ENCODE measurements at places on chromosomes 2 and 18.

DNA sequence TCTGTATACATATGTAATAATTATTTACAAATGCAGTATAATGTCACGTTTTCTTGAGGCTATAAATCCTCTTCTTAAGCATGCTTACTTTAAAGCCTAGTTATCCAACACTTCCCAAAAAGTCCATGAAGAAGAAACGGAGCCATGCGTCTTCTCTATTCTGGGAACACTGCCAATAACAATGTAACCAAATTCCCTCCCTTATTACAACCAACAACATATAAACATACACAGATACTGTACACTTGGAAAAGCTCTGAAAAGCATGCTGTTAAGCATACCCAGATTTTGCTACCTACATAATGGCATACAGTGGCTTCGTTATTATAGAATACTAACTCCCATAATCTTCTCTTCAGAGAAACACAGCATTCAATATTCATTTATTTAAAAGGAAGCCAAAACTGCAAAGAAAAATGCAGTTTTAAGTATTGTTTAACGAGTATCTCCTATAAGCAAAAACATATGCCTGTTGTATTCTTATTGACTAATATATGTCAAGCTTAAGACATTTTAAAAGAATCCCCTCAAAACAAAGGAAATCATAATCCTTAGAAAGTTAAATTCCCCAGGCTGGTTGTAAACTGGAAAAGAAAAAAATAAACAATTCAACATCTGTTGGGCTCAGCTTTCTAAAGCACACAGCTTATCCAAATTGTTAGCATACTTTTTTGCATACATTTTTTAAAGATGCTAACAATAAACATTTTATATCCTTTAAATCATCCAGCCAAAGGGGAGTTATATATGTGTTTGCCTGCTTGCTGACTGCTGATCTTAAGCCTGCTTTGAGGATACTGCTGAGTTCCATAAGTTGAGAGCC lies 83.4 kb downstream of the SLC25A12 start:
- no peak for DNase-seq

DNA sequence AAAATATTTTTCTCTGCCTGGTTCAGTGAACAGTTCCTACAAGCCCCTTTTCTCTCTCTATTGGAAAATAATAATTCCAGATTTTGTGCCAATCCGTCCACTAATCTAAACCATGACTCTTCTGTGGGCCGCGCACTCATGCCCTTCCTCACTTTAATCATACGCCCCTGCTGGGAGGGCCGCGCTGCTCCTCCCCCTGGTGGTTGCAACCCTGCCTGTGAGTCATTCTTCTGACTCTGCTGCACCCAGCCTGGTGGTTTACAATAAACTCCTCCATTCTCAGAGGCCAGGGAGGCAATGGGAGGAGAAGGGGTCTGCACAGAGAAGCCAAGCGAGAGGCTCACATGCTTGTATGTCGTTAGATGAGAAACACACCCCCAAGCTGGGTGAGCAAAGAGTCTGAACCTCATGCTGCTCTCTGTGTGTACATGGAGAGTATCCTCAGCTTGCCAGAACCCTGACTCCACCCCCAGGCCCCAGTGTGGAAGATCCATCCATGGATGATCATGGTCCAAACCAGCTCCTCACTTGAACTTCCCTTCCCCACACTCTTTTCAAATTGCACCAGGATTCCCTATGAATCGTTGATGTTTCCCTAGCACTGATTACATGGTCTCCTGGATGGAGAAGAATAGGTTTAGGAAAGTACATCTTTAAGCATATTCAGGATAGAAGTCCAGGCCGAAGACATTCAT lies 228.9 kb downstream of the ANKRD30B start:
- DNase-seq, result no peak

- DNase-seq, result no peak
Measured at GRCh38 chr2:222792001-222792611, 68.7 kb upstream of the ACSL3 start.

DNA sequence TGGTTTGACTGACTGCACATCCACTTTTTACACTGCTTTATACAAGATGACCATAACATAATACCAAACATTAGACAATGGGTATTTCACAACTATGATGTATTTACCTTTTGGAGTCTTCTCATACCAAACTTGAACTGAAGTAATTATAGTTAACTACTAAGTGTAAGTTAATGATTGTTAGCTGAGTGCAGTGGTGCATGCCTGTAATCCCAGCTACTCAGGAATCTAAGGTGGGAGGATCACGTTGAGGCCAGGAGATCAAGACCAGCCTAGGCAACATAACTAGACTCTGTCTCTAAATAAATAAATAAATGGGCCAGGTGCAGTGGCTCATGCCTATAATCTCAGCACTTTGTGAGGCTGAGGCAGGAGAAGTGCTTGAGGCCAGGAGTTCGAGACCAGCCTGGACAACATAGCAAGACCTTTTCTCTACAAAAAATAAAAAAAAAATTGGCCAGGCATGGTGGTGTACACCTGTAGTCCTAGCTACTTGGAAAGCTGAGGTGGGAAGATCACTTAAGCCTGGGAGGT lies 44.9 kb upstream of the ORC2 start:
- DNase-seq, result no peak

- DNase-seq, result no peak
Measured at GRCh38 chr2:55649211-55649610, 31.8 kb upstream of the PPP4R3B start.

GRCh38 chr2:170928036-170928823 lies 823 bp upstream of the GORASP2 start:
- DNase-seq, result no peak

- DNase-seq, result no peak
Measured at GRCh38 chr2:176812246-176812775, 400.3 kb upstream of the HNRNPA3 start.

- DNase-seq, result no peak
Measured at GRCh38 chr2:210818473-210818872, 262.1 kb downstream of the CPS1 start.

DNA sequence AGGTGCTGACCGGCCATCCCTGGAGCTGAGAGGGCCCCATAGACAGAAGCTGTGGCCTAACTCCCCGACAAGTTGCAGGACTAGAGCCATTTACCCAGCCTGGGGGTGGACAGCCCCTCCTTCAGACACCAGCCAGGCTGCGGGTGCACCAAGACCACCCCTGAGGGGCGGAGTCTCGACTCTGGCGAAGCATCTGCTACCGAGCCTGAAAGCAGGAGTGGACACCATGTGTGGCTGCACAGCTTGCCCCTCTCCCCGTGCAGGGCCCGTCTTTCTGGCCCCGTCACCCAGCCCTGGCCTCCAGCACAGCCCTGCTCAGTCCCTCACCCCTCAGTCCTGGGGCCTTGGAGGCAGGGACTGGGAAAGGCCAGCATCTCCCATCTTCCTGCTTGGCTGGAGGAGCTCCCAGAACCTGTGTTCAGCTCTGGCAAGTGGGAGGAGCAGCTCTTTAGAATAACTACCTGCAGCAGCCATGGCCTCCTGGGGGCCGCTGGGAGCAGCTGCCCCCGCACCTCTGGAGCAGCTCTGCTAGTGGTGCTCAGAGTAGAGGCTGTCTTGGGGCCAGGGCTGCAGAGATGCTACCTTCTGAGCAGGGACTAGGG lies 275.8 kb downstream of the NDUFA10 start:
- DNase-seq, result no peak

- no peak for DNase-seq
Measured at GRCh38 chr2:197972061-197972460, 167.7 kb downstream of the PLCL1 start.

- no peak for DNase-seq
Measured at GRCh38 chr2:179785902-179786301, 75.5 kb downstream of the ZNF385B start.

DNA sequence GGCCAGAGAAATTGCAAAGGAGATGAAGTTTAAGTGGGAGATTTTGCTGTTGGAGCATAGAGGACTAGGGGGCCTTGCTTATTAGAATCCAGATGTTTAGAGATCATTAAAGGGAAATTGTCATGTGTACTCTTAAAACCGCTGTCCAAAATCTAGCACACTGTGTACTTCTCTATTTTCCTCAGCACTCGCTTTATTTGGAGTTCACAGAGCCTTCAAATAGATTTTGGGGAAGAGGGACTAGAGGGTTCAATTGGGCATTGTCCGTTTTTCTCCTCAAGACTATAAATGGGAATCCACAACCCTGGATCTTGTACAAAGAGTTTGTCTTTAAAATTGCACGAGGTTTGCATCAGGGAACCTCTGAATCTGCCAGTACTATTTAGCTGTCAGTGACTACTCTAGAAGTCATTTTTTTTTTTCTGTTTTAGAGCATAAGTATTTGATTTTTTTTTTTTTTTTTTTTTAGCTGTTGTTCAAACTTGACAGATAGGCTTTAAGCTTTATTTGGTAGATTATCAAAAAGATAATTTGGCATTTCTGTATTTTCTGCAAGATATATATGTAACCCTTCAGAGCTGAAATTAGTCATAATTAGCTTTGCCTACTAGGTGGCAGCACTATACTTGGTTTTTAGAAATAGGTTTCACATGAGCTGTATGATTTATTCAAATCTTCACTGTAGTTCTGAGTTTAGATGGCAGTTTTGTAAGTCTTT lies 14.2 kb downstream of the PMS1 start:
- DNase-seq, result no peak

DNA sequence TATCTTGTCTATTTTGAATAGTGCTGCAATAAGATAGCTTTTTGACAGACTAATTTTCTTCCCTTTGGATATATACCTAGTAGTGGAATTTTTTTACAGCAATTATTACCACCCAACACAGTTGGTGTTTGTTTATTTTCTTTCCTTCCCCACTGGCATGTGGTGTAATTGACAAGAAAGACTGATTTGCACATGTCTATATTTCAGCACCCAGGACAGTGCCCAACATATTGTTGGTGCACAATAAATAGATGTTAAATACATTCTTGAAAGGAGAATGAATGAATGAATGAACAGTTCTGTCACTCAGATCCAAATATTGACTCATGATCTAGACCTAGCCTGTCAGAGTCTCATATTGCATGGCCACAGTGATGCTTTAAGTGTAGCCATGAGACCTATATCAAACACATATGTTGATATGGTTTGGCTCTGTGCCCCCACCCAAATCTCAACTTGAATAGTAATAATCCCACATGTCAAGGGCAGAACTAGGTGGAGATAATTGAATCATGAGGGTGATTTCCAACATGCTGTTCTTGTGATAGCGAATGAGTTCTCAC lies 538.2 kb downstream of the NYAP2 start:
- no peak for DNase-seq
